ENCODE measurements at places on chromosomes 16 and 17.

DNA sequence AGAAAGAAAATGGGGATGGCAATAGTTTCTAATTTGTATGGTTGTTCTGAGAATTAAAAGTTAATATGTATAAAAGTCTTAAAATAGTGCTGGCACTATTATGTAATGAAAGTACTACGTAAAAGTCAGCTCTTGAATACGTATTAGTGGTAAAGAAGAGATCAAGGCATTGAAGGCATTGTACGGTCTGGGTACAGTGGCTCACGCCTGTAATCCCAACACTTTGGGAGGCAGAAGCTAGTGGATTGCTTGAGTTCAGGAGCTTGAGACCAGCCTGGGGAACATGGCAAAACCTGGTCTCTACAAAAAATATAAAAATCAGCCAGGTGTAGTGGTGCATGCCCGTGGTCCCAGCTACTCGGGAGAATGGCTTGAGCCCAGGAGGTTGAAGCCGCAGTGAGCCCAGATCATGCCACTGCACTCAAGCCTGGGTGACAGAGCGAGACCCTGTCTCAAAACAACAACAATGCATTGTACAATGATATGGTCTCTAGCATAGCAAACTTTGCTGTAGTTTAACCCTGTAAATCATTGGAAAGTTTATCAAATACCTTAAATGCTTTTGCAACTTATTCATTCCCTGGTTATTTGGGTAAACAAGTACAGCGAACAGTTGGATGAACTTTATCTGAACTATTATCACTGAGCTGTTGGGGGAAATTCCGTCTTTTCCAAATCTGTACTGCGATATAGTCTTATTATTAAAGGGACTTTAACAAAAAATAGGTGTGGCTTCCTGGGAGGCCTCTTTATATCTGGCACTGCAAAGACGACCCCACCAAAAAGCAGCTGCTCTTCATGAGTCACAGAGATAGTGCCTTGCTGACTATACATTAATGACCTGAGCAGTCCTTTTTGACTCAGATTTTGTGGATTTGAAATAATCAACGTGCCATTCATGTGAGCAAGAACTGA, 73.6 kb downstream of the GPRC5B start:
- DNase-seq: peak; percentile 70

GRCh38 chr16:74774223-74775139, at the start of gene FA2H:
Gene FA2H, minus strand, starts transcription at chr16:74774820. Its CDS starts 65 bp downstream, at chr16:74774755.
- peak; percentile 13 for DNase-seq

DNA sequence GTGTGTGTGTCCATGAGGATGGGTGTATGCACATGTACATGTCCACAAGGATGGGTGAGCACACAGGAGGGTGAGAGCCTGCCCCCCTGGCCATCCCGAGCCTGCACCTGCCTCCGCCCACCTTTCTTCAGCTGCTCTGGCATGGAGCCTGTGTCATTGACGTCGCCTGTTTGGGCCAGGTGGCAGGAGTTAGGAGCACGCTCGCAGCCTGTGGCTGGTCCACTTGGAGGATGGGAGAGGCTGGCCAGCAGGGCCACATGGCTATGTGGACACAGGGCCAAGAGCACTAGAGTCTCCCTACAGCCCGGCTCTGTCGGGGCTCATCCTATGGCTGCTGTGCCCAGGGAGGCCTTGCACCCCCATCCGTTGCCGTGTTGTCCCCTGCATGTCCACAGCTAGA, 21.4 kb downstream of the BAHCC1 start:
- DNase-seq: no peak

DNA sequence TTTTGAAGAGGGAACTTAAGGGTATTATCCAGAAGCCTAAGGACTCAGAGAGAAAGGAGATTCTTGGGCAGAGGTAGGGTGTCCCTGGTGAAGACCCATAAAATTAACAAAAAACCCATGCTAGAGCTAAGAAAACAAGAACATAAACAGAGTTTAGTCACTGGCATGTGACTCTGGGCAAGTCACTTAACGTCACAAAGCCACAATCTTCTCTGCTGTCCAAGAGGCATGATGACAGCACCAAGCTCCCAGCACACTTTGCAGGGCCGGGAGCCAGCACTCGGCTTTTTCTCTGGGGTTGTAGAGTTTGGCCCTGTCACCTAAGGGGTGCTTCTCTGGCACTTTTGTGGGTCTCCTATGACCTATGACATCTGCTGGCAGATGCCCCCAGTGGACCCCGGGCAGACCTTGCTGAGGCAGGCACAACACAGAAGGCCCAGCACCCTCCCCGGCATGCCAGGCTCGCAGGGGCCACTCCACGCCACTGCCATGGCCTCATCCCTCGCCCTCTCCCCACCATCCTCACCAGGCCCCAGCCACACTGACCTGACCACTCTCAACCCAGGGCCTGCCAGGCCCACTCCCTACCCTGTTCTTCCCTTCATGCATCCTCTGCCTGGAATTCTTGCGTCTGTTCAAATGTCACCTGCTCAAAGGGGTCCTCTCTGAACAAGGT, 69.8 kb downstream of the DYNLRB2 start:
- DNase-seq: no peak

DNA sequence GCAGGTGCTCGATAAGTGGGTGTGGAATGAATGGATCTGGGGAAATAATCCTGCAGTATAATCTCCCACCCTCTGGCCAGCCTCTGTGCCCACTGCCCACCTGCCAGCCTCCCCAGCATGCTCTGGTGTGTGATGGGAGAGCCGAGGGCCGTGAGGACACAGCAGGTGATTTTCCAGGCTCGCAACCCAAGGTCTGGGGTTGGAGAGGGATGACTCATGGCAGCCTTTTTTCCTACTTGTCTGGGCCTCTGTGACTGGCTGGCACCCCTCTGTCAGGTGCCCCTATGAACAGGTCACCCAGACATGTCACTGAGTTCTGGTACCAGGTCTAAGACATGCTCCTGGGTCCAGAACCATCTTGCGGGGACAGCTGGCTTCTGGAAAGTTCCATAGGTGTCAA, 385.7 kb upstream of the TNRC6C start:
- no peak for DNase-seq

DNA sequence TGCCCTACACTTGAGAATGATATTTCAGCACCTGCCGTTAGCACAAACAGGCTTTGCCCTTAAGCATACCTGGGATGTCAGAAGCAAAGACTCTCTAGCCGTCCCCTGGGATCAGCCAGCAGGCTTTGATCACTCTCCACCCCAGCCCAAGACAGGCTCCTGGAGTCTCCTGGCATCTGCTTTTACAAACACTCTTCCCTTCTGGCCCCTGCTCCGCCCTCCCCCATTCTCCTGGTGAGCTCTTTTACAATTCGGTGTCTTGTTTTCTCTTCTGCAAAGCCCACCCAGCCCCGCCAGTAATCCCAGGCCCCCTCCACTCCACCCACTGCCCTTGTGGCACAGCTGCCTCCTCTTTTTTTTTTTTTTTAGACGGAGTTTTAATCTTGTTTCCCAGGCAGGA, 50.4 kb downstream of the KATNIP start:
- no peak for DNase-seq
